Activated CD4-positive, CD25-positive, alpha-beta regulatory T cell treated with anti-CD3 and anti-CD28 coated beads, Interleukin-2, amount 50 U/mL, for 24 hours (primary cell): ENCODE measurements at places on chromosomes 16 and 17.
A peak's percentile ranks its signal among the peaks of the same experiment; 100 is the strongest.

DNA sequence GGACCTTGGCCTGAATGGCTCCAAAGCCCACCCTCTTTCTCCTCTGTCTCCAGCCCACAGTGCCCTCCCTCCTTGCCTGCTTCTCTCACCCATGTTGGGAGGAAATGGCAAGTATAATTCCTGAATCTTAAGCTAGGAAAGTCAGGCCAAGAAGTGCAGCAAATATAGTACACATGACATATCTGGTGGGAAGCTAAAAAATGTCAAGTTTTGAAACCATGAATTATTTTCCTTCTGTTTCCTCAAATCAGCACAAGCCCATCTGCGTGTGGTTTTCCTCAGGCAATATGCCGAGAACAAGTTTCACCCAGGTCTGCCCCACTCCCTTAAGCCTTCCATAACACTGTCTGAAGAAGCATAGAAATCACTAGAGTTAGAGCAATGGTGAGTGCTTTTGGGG lies 502.8 kb upstream of the CDH11 start:
- no peak for ATAC-seq

- ATAC-seq, result no peak
Observed at GRCh38 chr17:9339958-9340357, 235.7 kb downstream of the STX8 start.

DNA sequence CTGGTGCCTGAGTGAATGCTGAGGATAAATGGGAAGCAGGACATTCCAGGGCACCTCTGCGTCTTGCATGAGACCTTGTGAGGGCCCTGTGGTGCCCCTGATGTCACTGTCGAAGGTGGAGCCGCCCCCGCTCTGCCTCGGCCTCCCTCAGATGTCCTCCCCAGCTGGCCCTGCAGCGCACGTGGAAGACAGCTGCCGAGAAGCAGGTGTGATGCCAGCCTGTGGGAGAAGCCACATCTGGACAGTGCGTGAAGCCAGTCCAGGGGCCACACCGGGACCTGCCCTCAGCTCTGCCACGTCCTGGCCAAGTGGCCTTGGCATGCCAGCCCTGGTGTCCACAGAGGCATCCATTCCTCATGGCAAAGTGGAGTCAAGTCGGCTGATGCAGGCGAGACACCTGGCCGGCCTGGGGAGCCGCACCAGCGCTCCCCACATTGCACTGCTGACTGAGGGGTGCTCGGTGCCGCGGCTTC lies 21.6 kb upstream of the METRNL start:
- no peak for ATAC-seq

- ATAC-seq, result no peak
Observed at GRCh38 chr16:87160234-87160636, 157.0 kb downstream of the C16orf95 start.

GRCh38 chr17:41131979-41132378 lies 8.0 kb upstream of the KRTAP4-12 start:
- ATAC-seq, result peak; percentile 51

GRCh38 chr17:27518545-27519521 lies 62.6 kb downstream of the KSR1 start:
- ATAC-seq, result no peak

DNA sequence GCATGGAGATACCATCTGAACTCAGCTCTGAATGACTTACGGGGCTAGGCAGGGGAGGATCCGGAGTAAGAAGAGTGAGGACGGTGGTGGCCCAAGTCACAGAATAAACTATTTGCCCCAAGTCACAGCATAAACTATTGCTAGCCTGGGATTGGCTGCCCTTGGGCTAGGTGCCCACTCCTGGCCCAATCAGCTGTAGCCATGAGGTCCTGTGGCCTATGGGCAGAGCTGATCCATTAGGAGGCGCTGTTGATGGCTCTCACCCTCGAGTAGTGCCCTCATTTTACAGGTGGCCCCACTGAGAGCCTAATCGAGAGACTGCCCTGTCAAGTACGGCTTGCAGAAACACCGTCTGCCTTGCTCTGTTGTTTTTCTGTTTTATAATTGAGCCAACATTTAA lies 62.3 kb upstream of the ZNF423 start:
- no peak for ATAC-seq

DNA sequence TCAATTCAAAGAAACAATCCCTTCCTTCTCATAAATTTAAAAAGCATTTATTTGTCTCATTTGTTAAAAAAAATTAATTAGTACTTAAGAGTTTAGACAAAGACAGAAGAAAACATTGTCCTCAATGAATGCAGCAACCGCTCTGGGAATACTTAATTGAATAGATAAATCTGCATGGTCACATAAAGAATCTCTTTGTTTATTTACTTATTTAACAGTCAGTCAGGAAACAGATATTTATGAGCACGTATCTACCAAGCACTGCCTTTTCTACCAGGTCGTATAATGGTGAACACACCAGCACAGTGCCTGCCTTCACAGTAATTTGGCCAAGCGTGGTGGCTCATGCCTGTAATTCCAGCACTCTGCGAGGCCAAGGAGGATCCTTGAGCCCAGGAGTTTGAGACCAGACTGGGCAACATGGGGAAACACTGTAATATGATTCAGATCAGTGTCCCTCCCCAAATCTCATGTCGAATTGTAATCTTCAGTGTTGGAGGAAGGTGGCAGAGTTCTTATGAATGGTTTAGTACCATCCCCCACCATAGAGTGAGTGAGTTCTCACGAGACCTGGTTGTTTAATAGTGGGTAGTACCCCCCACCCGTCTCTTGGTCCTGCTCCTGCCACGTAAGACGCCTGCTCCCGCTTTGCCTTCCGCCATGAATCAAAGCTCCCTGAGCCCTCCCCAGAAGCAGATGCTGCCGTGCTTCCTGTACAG lies 8.1 kb downstream of the WIPI1 start:
- ATAC-seq, result no peak

- ATAC-seq, result no peak
Observed at GRCh38 chr17:47320879-47321502, 2.8 kb upstream of the EFCAB13 start.

- ATAC-seq, result peak; percentile 28
Observed at GRCh38 chr17:42363767-42364585, 24.3 kb downstream of the STAT3 start.

DNA sequence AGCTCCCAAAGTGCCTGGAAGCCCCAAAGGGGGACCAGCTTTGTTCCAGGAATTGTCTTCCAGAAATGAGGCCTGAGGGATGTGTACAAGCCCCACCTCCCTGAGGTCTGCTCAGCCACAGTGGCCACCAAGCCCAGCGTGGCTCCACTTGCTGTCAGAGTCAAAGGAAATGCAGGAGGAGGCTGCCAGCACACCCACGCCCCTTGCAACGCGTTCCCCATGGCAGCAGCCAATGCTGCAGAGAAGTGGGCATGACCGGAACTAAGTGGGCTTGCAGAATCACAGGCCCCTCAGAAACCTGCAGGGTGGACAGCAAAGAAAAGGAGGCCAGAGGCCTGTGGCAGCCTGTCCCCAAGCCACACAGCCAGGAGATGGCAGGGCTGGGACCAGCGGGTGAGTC lies 320.8 kb downstream of the FOXL1 start:
- no peak for ATAC-seq

DNA sequence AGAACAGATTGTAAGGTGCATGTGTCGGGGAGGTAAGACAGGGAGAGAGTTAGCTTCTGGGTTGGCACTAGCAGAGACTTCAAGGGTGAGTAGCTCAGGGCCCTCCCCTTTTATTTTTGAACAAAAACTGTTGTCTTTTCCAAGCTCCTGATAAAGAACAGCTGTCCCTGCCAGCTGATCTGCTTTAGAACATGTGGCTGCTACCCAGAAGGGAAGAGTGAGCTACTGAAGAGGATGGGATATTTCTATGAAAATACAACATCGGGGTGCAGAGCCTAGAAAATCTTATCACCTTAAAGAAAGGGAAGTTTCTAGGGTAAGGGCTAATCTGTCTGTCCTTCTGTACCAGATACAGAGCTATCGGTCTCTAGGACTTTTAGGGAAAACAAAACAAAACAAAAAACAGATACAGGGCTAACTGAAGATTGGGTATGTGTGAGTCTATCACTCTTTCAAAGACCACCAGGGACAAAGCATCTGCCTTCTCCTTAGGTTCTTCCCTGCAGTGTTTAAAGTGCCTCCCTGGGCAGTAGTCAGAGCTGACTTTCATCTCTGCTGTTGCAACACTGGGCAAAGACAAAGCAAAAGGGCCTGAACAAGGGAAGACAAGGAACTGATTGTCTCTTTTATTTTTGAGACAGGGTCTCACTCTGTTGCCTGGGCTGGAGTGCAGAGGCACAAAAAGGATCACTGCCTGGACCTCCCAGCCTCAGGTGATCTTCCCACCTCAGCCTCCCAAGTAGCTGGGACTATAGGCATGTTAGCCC lies 5.0 kb upstream of the DHRS13 start:
- ATAC-seq, result no peak

DNA sequence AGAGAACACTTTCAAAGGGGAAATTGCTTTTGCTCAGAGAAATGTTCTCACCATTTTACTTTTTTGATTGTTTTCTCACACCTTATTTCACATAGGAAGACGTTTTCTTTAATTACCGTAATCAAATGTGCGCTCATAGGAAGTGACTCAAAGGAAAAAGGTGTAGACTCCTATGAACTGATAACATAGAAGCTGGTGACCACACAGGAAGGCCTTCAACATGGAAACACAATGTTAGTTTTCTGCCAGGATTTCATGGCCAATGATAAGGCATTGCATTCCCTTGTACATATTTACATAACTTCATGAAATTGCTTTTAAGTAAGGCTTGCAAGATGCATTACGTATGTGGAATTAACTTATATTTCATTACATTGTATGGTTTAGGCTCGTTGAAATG lies 40.9 kb upstream of the KCNJ16 start:
- ATAC-seq, result no peak

GRCh38 chr17:28724500-28725165 lies 1.4 kb downstream of the TLCD1 start:
- no peak for ATAC-seq

- ATAC-seq, result no peak
Observed at GRCh38 chr17:38750312-38751121, 2.0 kb upstream of the PSMB3 start.

DNA sequence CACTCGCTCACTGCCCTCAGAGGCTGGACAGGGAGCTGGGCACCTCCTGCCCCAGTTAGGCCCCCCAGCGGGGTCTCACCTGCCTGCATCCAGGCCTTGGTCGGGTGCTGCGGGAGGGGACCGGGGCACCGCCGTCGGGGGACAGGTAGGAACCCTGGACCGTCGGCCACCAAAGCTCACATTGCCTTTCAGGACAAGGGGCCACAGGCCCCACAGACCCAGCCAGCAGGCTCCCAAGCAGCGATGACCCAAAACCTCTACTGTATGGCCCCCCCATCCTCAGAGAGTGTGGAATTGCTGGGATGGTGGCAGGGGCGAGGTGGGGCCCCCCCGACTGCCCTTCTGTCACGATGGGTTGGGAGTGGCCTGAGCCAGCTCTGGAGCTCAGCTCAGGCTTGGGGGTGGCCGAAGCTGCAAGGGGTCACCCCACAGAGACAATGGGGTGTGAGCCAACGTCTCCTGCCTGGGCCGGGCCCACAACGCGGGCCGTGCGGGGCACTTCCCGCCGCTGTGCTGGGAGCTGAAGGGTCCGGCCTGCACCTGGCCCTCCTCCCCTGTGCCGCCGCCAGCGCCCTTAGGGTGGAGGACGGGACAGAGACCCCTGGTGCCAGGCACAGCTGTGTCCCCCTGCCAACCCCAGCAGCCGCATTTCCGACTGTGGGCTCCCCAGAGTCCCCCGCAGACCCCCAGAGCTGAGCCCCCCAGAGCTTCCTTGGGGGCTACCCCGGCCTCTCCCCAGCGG lies 498 bp downstream of the IGFALS start:
- ATAC-seq, result no peak

- ATAC-seq, result no peak
Observed at GRCh38 chr17:57261084-57261461, 4.8 kb downstream of the MSI2 start.

GRCh38 chr16:57019746-57020145 lies 30.4 kb downstream of the NLRC5 start:
- ATAC-seq, result no peak

GRCh38 chr17:78777881-78778280 lies 4.2 kb downstream of the CYTH1 start:
- peak; percentile 5 for ATAC-seq

DNA sequence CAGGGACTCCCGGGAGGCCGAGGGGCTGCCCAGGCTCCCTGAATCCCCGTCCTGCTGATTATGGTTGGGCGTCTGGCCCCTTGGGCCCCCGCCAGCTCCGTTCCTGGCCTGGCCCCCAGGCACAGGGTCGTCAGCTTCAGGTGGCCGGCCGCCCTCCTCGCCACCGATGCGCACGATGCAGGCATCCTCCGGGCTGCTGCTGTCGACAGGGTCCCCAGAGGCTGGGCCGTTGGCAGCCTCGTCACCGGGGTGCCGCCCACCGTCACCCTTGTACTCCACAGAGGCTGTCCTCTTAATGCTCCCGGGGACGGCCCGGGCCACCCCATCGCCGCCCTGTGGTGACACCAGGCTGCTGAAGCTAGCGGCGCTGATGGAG lies 60.4 kb downstream of the PRMT7 start:
- no peak for ATAC-seq

- no peak for ATAC-seq
Observed at GRCh38 chr17:11493936-11494335, 104.3 kb upstream of the DNAH9 start.

- no peak for ATAC-seq
Observed at GRCh38 chr16:11393861-11394592, 48.8 kb downstream of the RMI2 start.

DNA sequence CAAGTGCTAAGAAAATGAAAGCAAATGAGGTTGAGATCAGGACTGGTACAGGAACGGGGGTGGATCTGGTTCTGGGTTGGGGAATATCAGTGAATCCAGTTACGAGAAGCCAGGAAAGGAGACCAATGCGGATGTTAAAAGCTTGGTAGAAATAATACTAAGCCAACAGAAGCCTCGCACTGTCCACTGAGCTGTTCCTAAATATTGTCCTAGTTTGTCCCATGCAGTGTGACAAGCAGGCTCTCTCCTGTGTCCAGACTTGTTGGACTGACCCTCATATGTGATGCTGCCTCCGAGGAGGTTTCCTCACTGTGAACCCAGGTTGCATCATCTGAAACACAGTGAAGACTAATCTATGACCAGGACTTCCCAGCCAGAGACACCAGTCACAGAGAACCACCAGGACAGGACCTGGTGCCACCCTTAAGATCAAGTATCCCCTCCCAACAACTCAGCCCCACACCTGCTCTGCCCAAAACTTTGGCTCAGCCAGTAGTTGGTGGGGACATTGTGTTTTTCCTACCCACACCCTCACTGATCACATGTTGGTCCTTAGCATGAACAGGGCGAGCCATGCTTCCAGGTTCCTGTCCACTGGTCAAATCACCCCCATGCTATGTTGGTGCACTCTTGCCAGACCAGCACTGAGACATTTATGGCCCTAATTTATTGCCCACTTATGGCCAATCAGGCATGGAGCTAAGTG lies 32.7 kb upstream of the SCNN1B start:
- ATAC-seq, result no peak

GRCh38 chr16:55615071-55615470 lies 40.7 kb upstream of the SLC6A2 start:
- ATAC-seq, result no peak

GRCh38 chr17:82419540-82419939 lies 1.2 kb upstream of the OGFOD3 start:
- ATAC-seq, result no peak

- no peak for ATAC-seq
Observed at GRCh38 chr17:79623786-79624717, 13.2 kb upstream of the RBFOX3 start.
